ENCODE measurements at places on chromosomes 5 and 9. TPM values are rescaled to one million over a fixed set of nuclear protein-coding genes. Genes with fewer than 3 reads are reported as not detected.

Gene LCN15
- polyA plus RNA-seq = not detected

Gene ESM1
- 7.5 TPM for polyA plus RNA-seq

Gene NUTM2G
- polyA plus RNA-seq = not detected

Gene SLC31A2
- 63.6 TPM for polyA plus RNA-seq

Gene RLN1
- 0.11 TPM for polyA plus RNA-seq

Gene DELE1
- polyA plus RNA-seq = 46.3 TPM

Gene NR2F1
- polyA plus RNA-seq = 15.2 TPM

Gene NOXA1
- polyA plus RNA-seq = 11.7 TPM

Gene CMYA5
- polyA plus RNA-seq = 0.29 TPM

Gene INSYN2B
- not detected for polyA plus RNA-seq
